ENCODE measurements at places on chromosomes 1 and 21. TPM values are rescaled to one million over a fixed set of nuclear protein-coding genes. Genes with fewer than 3 reads are reported as not detected.

The KRTAP20-1 gene
- total RNA-seq = not detected

The DMBX1 gene
- not detected for total RNA-seq

The OR2T2 gene
- total RNA-seq = not detected

The BARHL2 gene
- total RNA-seq = not detected

The PLPPR5 gene
- total RNA-seq = 0.17 TPM

The TDRD5 gene
- total RNA-seq = 0.06 TPM

The LTN1 gene
- total RNA-seq = 39.7 TPM

The AMY1C gene
- not detected for total RNA-seq

DNA sequence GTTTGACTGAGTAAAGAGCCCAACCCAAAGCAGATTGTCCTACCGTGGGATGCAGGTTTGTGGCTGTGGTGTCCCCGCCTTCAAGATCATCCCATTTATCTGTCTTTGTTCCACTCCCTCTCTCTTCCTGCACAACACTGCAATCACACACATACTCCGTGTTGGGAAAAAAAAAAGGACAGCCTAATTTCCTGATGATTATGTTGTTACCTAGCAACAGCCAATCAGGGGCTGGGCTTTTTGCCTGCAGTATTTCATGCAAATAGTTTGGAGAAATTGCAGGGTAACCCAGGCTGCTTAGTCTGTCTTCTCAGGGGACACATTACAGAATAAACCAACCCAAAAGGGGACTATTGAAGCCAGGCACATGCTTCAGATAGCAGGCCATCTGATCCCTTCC lies 38.3 kb downstream of the PHC2 start:
- no peak overlapping the region for H3K4me3 ChIP-seq
- H3K27ac ChIP-seq = no peak overlapping the region
- DNase-seq = peak; percentile 45
- H3K36me3 ChIP-seq = no peaks in the 10 kb centered on the region
- no peaks in the 10 kb centered on the region for H3K27me3 ChIP-seq
- H3K4me1 ChIP-seq = peaks cover 28% of the 10 kb centered on the region

- H3K27me3 ChIP-seq = no peaks in the 10 kb centered on the region
- H3K4me1 ChIP-seq = no peaks in the 10 kb centered on the region
- H3K27ac ChIP-seq = no peak overlapping the region
- no peak overlapping the region for H3K4me3 ChIP-seq
- H3K36me3 ChIP-seq = no peaks in the 10 kb centered on the region
These were observed 607.5 kb upstream of the BRINP3 start for GRCh38 chr1:191085121-191085520.

GRCh38 chr21:41769933-41770332 lies 3.1 kb upstream of the RIPK4 start:
- peaks cover 14% of the 10 kb centered on the region for H3K27me3 ChIP-seq
- DNase-seq = no peak
- H3K27ac ChIP-seq = no peak overlapping the region
- H3K36me3 ChIP-seq = no peaks in the 10 kb centered on the region
- no peak overlapping the region for H3K4me3 ChIP-seq

DNA sequence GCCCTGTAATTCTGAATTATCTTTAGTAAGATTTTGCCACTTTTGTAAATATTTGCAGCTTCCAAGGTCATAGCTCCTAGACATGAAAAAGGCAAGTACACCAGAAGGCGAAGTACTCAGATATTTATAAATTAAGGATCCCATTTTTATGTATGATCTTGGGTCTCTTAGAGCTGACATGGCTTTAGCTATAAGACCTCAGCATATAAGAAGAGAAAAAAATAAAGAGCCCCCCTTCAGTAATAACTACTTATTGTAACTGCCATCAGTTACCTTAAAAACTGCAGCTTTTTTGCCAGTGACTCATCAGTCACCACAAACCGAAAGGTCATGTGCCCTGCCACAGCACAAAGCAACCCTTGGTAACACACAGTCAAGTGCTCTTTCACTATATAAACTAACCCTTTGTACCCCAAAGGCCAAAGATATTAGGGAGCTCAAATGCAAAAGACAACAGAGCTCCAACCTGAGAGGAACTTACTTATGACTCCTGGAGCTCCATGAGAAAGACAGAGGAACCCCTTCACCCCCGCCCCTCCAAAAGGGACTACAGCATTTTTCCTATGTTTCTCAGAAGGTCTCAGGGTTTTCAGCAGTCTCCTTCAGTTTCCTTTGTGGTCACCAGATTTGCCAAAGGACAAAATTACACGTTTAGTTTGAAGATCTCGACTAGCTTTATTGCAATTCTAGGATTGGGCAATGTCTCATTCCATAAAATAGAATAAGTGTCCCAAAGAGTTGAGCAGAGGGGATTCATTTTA lies 219.8 kb upstream of the DUSP10 start:
- no peaks in the 10 kb centered on the region for H3K36me3 ChIP-seq
- H3K27me3 ChIP-seq = no peaks in the 10 kb centered on the region
- no peak overlapping the region for H3K4me3 ChIP-seq

DNA sequence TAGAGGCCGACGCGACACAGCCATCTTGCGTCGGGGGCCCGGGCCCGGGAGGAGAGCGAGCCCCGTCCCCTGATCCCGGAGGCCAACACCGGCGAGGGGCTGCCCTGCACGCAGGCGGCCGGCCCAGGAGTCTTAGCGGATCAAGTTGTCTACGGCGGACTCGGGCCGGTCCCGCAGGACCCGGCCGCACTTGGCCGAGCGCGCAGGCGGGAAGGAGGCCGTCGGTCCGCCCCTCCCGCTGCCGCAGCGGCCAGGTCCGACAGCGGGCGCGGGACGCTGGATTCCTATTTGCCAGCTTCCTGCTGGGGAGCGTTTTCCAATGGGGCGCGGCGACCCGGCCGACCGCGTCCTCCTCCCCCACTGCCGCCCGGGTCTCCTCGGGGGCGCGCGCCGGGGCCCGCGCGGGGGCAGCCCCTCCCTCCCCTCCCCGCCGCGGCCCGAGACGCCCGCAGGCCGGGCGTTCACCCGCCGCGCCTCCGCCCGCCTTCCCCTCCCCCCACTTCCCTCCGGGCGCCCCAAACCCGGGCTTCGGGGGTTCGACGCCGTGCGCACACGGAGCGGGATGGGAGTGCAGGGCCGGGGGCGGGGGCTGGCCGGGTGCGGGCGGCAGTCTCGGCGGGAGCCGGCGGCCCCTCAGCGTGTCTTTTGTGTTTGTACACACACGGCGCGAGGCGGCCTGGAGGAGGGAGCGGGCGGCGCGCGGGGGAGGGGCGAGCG lies 517 bp upstream of the H3-3A start:
- peak overlapping the region; percentile 99 for H3K27ac ChIP-seq
- H3K4me3 ChIP-seq = peak overlapping the region; percentile 91
- H3K27me3 ChIP-seq = no peaks in the 10 kb centered on the region

DNA sequence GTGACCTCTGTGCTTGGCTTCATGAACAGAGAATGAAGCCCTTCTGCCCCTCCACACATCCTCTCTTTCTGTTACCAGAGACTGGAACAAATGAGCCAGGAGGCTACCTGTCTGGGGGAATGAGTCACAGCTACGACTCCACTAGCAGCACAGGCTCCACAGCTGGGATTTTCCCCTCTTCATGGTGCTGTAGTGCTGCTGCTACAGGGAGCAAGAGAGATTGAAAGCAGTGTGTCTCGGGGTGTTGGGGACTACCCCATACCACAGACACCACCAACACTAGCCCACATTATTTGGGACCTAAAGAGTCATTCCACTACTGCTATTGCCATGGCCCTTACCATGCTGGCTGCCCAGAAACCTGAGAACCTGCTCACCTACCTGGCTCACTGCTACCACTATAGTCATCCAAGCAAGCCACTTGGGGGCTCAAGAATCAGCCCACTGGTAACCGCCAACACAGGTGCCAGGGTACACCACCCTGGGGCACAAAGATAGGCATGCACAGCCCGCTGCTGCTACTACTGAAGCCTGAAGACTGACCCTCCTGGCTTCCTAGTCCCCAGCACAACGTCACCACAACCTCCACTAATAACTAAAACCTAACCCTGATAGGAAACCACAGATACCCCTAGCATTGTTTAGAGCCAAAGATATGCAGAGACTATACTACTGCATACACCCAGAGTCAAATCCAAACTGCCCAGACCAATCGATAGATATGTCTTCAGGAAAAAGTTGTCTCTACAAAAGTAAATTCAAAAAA lies 17.7 kb downstream of the CD1E start:
- H3K4me1 ChIP-seq = no peaks in the 10 kb centered on the region
- no peak overlapping the region for H3K27ac ChIP-seq
- no peaks in the 10 kb centered on the region for H3K36me3 ChIP-seq
- no peaks in the 10 kb centered on the region for H3K27me3 ChIP-seq
- no peak for DNase-seq

- peaks cover 34% of the 10 kb centered on the region for H3K4me1 ChIP-seq
- no peaks in the 10 kb centered on the region for H3K36me3 ChIP-seq
- no peak overlapping the region for H3K4me3 ChIP-seq
- H3K27ac ChIP-seq = peak overlapping the region; percentile 65
These were observed 160.9 kb upstream of the UBE2U start for GRCh38 chr1:64042331-64043100.

DNA sequence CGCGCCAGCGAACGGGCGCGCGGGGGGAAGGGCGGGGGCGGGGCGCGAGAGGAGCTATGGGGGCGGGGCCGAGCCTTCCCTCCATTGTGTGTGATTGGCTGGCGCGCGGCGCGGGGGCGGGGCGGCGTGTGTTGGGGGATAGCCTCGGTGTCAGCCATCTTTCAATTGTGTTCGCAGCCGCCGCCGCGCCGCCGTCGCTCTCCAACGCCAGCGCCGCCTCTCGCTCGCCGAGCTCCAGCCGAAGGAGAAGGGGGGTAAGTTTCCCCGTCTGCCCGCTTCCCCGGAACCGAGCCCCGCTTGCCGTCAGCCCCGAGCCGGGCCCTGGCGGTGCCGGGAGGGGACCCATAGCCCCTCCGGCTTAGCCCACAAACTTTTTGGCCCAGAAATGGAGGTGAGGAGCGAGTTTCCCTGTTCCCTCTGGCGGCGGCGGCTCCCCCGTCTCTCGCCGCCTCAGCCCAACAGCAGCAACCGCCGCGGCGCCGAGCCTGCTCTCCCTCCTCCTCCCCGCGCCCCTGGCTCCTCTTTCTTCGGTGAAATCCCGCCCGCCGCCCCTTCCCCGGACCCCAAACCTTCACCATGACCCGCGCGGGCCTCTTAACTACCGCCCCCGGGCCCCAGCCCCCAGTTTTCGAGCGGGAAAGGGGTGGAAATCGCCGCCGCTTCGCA lies at the start of gene H3-3A:
TSS of gene H3-3A (plus strand) at position 159 of the 666 bp plus-strand sequence. CDS start 1,636 bp downstream, outside the sequence.
- peaks cover 29% of the 10 kb centered on the region for H3K36me3 ChIP-seq
- H3K4me1 ChIP-seq = peaks cover 54% of the 10 kb centered on the region
- no peaks in the 10 kb centered on the region for H3K27me3 ChIP-seq
- DNase-seq = peak; percentile 100
- H3K27ac ChIP-seq = peak within 1 kb of the TSS; percentile 100

DNA sequence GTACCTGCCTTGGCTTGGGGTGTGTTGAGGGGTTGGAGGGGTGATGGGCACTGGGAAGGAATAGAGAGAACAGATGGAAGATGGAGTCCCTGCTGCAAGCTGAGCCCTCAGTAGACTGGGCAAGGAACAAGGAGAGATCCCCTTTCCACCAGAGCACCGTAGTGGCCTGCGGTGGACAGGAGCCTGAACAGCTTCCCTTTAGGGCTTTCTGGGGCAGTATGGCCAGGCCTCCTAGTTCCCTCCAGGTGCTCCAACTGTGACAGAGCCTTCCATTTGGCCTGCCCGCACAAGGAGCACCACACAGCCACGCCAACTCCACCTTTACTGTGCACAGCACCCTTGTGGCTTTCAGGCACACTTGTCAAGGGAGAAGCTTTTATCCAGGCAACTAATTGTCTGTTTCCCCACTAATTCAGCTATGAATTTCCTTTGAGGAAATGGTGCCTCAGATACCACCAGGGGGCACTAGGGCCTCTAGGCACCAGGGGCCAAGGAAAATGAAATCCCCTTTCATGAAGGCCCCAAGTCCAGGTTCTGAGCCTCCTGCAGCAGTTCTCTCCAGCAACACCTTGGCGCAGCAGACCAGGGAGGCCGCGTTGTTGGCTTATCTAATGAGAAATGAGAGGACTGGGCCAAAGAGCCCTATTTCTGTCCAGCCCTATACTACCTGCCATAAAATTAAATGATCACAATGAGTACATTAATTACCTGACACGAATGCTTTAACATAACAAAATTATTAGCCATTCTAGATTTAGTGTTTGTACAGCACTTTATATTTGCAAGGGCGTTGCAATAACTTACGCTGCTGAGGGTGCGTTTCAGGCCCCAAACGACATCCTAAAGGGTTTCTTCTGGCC lies 23.1 kb upstream of the ERI3 start:
- no peaks in the 10 kb centered on the region for H3K27me3 ChIP-seq
- H3K4me1 ChIP-seq = no peaks in the 10 kb centered on the region
- H3K27ac ChIP-seq = no peak overlapping the region
- H3K4me3 ChIP-seq = no peak overlapping the region
- no peak for DNase-seq
- H3K36me3 ChIP-seq = no peaks in the 10 kb centered on the region
